NCI-H2081 (cell line): ENCODE measurements at places on chromosomes 5 and 9.

DNA sequence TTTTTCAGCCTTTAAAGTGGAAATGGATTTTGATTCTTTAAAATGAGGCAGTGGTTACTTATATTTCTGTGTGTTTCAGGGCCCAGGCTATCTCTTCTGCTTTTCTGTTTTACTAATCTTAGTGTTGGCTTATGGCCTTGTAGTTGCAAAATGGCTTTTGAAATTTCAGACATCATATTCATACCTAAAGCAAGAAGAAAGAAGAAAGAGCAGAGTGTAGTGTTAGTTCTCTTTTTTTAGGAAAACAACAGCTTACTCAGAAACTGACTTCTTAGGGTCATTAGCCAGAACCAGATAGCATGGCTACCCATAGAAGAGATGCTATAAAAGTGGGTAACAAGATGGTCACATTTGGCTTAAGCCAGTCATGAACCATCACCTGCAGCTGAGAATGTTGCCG lies 20.9 kb downstream of the ZBED3 start:
- DNase-seq = no peak

DNA sequence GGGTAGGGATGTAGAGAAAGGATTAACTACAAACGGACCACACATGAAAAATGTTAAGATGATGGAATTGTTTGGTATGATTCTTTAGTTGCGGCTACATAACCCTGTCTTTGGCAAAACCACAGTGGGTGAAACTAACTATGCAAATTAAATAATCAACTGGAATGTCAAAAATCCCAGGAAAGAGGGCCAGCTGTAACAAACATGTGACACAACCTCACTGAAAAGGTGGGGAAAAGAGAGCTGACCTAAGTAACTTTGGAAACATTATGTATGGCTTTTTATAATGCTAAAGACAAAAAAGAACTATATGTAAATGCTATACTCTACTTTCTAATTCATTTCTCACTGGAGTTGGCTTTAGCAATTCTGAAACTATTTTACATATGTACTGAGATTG lies 252.0 kb downstream of the MRPS30 start:
- DNase-seq = no peak

DNA sequence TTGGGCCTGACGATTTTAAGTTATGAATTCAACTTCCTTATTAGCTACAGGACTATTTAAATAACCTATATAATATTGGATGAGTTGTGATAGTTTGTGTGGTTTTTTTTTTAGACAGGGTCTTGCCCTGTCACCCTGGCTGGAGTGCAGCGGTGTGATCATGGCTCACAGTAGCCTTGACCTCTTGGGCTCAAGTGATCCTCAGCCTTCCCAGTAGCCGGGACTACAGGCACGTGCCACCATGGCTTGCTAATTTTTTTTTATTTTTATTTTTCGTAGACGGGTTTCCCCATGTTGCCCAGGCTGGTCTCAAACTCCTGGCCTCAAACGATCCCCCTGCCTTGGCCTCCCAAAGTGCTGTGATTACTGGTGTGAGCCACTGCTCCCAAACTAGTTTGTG lies 17.6 kb downstream of the SPZ1 start:
- no peak for DNase-seq

GRCh38 chr5:175475248-175475647 lies 3.1 kb upstream of the SFXN1 start:
- no peak for DNase-seq

GRCh38 chr5:159340511-159340910 lies 10.2 kb upstream of the IL12B start:
- DNase-seq = no peak

DNA sequence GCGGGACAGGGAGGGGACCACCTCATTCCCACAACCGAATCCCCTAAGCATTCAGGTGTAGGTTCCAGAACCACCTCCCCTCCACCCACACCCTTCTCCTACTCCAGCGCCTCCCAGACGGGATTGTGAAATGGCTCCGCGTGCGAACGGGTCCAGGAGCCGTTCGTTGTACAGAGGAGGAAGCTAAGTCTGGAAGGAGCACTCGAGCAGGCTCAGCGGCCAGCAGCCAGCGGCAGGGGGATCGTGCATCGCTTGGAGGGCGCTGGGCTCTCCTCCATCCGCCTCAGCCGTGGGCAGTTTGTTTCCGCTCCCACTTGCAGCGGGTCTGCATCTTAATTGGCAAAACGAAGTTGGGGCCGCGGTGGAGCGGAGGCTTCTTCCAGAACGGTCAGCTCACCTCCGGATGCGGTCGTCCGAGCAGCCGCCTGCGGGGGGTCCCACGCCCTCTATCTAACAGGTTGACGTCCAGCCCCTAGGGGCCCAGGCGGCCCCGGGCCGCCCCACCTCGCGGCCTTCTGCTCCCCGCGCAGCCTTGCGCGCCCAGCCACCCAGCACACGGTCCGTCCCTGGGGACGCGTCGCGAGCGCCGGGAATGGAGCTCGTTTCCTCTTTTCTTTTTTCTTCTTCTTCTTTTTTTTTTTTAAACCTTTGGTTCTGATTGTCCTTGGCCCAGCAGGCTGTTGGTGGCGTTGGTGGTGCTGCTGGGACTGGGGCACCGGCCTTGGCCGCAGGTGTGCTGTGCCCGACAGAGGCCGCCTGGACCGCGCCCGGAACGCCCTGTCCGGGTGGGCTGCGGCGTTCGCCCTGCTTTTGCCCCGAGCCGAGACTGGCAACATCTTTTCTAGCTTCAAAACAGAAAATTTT lies 3.9 kb upstream of the BARX1 start:
- DNase-seq = no peak

DNA sequence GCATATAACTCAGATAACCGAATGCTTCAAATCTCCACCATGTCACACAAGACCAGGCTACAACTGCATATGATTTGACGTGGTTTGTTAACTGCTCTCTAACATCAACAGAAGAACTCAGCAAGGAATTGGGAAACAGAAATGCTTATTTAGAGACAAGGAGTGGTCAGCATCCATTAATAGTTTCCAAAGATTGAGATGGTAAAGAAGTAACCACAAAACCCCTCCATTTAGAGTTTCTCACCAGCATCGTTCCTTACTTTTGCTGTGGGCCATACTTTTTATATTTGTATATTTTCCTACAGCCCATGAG lies 25.2 kb downstream of the DPYSL3 start:
- DNase-seq = no peak

GRCh38 chr9:85971731-85972130 lies 30.8 kb downstream of the NAA35 start:
- no peak for DNase-seq

DNA sequence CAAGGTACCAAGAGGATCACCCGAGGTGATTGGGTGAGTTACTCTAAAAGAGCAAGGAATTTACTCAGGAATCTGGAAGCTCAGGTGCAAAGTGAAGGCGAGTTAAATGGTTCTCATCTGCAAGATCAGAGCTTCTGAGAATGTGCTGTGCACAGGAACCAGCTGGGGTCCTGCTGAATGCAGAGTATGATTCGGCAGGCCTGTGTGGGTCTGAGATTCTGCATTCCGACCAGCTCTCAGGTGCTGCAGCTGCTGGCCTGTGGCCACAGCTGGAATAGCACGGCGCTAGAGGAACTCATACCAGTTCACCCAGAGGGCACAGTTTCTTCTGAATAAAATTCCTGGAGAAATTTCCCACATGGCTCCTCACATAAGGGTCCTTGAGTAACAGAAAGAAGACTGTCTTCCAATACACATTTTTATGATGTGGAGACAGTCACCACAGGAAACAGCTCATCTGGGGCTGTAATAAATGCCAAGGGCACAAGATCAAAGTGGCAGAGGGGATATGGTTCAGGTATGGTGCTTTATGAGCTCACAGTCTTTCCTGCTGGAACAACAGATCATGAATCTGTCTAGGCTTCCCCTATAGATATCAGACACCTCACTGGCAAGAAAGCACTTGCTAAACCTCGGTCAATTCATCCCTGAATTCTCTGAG lies 83.9 kb downstream of the PTPN3 start:
- DNase-seq = no peak

GRCh38 chr5:59831326-59832010 lies 62.1 kb downstream of the PDE4D start:
- DNase-seq = no peak

GRCh38 chr9:103430469-103430868 lies 435.3 kb downstream of the CYLC2 start:
- DNase-seq = no peak

DNA sequence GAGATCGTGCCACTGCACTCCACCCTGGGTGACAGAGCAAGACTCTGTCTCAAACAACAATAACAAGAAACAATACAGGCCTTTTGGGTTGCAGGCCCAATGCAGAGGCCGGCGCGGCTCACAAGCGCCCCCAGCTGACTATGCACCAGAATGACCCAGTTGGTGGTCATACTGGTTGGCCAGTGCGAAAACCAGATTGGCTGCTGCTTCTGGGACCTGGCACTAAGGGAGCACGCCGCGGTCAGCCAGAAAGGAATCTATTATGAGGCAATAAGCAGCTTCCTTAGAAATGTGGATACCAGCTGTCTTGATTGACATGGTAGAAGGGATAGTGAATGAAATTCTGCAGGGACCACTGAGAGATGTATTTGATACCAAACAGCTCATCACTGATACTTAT lies 35.0 kb downstream of the RANBP17 start:
- no peak for DNase-seq

DNA sequence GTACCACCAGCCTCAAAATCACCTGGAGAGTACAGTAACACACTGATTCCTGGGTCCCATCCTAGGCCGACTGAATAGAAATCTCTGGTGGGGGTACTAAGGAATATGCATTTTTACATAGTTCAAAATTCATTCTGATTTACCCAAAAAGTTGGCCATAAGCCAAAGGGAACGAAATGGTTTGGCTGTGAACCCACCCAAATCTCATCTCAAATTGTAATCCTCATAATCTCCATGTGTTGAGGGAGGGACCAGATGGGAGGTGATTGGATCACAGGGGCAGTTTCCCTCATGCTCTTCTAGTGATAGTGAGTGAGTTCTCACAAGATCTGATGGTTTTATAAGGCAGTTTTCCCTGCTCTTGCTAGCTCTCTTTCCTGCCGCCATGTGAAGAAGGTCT lies 31.1 kb downstream of the MEGF9 start:
- no peak for DNase-seq

GRCh38 chr5:75072061-75072460 lies 19.7 kb upstream of the GCNT4 start:
- no peak for DNase-seq

DNA sequence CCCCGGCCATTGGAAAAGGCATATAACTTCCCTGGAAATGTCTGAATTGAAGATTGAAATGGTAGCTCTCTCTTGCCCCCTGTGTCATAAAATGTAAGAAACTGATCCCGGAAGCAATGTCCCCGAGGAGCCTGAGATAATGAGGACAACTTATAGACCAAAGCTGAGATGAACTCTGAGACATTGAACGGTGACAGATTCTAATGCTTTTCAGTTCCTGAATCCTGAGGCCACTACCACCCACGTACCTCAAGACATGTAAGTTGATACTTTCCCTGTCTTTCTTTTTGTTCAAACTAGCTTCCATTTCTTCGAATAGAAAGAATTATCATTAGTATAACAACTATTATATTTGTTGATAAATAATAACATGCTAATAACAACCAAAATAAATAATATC lies 51.0 kb downstream of the KIF4B start:
- no peak for DNase-seq

- no peak for DNase-seq
Measured at GRCh38 chr5:2876183-2876582, 124.7 kb upstream of the IRX2 start.

DNA sequence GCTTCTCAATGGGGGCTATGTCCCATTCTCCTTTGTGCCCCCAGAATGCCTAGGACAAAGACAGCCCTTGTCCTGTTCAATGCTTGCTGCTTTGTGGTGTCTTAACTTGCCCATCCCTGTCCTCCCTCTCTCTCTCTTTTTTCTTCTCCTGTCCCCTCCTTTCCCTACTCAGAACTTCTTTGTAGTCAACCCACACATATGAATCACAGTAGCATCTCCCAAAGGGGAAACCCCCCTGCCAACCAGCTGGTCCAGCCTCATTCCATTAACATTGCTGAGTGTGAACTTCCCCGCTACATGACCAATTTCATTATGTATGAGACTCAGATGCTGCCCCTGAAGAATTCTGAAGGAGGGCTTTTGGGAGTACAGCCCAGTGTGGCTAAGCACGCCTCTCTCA lies 408.3 kb downstream of the ENC1 start:
- no peak for DNase-seq

GRCh38 chr9:26158631-26159150 lies 480.4 kb upstream of the TUSC1 start:
- DNase-seq = no peak

DNA sequence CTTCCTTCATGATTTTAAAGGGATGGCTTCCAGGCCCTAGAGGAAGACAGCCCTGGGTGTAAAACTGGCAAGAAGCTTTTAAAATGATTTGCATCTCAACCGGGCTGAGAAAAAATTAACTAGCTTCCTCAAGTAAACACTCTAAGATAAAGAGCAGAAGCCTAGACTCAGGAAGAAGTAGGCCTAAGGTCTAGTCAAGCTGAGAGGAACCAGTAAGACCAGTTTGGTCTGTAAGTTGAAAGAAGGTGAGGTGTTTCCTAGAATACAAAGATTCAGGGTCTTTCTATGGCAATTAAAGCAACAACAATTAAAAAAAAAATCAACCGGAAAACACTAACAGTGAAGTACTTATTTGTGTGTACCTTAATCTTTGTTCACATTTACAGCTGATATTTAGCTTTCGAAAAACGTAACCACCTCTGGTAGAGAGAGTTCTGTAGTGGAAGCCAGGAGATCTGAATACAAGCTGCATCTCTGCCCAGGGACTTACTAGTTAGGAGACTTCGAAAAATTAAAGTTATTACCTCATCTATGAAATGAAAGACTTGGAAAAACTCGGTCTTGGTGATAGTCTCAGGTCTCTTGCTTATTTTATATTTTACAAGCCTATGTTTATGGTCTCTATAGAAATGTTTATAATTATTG lies 75.7 kb downstream of the TUSC1 start:
- no peak for DNase-seq

DNA sequence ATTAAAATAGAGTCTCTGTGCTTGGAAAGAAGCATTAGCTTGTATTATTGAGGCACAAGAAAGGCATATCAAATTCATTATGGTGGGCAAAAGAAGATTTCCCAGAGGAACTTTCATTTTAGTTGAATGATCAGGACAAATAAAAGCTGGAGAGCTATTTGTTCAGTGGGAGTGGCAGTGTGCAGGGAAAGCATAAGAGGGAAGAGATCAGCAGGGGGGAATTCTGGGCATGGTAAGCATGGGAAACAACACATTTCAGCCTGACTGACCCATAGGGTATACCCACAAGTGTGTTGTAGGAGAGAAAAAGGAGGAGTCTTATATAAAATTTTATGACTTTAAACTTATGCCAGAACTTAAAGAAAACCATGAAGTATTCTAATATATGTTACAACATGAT lies 167.7 kb upstream of the RASA1 start:
- DNase-seq = no peak

- DNase-seq = no peak
Measured at GRCh38 chr5:149887622-149888183, 56.9 kb downstream of the PDE6A start.

- no peak for DNase-seq
Measured at GRCh38 chr5:134138416-134139376, 24.2 kb downstream of the TCF7 start.

- no peak for DNase-seq
Measured at GRCh38 chr5:170131235-170131634, 25.5 kb downstream of the FOXI1 start.
